ENCODE measurements at places on chromosomes 6 and 20.

DNA sequence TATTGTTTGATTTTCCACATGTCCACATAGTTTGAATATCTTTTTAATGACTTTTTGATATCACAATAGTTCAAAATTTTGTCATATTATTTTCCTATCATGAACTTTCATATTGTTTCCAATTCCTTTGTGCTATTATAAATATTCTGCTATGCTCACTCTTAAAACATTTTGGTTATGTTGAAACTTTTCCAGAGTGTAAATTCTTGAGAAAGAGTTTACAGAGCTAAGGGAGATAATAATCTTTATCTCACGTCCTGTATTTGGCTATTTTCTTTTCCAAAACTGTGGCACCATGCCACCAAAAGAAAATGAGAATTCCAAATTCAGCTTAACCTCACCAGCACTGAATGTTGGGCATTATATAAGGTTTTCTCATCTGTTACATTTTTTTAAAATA lies 210.9 kb downstream of the TFAP2B start:
- DNase-seq: no peak

GRCh38 chr6:129932321-129932720 lies 71.2 kb upstream of the TMEM244 start:
- no peak for DNase-seq

- no peak for DNase-seq
Observed at GRCh38 chr6:168643401-168643800, 202.4 kb downstream of the SMOC2 start.

DNA sequence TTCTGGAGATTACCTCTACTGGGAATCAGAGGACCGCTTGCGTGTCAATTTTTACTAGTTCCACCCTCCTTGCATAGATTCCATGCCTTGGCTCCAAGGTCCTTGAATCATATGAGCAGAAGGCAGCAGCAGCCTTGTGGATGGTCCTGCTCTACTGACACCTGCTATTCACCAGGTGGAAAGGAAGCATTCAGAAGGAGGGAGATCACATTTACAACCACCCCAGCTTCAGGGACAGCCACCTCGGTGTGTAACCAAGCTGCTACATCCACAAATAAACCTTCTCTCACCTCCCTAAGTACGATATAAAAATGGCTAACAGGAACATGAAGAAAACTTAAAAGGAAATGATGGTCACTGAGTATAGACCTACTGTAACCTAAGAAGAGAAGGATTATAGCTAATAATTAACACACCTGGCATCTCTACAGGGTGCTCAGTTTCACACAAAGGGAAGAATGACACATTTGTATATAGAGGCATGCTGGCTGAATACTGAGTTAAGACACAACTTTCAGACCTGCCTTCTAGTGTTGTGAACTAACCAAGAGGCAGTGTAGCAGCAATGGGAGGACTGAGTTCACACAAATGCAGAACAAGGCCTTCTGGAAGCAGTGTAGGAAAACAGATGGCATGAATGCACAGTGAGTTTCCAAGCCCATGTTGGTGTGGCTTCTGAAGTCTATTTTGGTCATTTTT lies 46.3 kb upstream of the SRPK1 start:
- no peak for DNase-seq

DNA sequence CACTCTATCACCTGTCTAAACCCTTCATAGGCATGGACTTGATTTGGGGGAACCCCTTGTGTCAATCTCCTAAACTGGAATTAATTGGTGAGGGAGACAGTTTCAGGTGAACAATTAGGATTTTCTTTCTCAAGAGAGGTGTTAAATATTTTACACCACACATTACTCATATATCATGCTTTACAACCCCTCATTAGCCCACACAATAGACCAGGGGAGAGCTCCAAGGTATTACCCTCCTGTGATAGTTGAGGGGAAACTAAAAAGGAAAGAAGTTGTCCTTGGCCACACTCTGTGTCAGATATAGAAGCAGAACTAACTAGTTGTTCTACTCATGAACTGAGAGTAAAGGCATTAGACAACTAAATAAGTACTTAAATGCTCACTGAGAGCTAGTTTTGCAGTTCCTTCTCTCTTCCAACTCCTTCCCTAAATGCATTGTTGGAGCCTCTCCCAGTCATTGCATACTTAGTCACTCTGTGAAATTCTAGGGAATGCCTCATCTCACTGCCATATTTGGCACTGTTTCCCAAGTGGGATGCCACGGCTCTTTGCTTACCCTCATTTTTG lies 183.7 kb upstream of the CEP162 start:
- DNase-seq: no peak

GRCh38 chr20:37498066-37498665 lies 22.9 kb upstream of the NNAT start:
- DNase-seq: no peak
